Islet precursor cell (in vitro differentiated cells): ENCODE measurements at places on chromosomes 4 and X.
A peak's percentile ranks its signal among the peaks of the same experiment; 100 is the strongest.

GRCh38 chrX:20857746-20858145 is 516.5 kb upstream of the CNKSR2 start:
- DNase-seq = peak; percentile 91

- no peak for DNase-seq
Measured at GRCh38 chr4:135277068-135277979, 1075.7 kb upstream of the PABPC4L start.

DNA sequence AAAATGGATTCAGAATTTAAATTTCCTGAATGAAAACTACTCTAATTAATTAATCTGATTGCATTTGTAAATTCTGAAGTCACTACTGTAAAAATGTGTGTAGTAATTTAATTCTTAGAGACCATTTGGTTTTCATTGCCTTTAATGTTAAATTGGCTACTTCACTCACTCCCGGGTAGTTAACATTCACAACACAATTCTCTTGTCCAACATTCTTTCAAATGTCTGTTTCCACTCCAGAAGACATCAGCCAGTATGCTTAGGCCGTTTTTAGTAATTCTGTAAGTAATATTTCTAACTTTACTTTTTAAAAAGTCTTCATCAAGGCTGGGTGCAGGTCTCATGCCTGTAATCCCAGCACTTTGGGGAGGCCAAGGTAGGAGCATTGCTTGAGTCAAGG is 21.3 kb upstream of the USP46 start:
- no peak for DNase-seq

DNA sequence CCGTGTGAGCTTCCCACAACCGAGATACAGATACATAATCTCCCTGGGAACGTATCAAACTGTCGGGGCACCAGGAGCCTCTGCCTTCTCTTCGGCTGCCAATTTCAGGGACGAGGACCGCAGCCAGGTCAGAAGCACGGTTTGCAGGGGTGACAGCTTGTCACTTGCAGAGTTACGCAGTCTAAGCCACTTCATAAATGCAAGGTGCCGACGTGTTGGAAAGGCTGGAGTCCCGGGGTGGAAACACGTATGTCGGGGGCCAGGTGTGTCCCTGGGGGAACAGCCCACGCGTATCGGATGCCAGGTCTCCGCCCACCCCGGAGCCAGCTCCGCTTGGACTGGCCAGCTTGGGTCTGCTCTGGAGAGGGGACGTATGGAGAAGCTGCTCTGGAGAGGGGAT is 76.3 kb upstream of the SHOX start:
- DNase-seq = no peak

DNA sequence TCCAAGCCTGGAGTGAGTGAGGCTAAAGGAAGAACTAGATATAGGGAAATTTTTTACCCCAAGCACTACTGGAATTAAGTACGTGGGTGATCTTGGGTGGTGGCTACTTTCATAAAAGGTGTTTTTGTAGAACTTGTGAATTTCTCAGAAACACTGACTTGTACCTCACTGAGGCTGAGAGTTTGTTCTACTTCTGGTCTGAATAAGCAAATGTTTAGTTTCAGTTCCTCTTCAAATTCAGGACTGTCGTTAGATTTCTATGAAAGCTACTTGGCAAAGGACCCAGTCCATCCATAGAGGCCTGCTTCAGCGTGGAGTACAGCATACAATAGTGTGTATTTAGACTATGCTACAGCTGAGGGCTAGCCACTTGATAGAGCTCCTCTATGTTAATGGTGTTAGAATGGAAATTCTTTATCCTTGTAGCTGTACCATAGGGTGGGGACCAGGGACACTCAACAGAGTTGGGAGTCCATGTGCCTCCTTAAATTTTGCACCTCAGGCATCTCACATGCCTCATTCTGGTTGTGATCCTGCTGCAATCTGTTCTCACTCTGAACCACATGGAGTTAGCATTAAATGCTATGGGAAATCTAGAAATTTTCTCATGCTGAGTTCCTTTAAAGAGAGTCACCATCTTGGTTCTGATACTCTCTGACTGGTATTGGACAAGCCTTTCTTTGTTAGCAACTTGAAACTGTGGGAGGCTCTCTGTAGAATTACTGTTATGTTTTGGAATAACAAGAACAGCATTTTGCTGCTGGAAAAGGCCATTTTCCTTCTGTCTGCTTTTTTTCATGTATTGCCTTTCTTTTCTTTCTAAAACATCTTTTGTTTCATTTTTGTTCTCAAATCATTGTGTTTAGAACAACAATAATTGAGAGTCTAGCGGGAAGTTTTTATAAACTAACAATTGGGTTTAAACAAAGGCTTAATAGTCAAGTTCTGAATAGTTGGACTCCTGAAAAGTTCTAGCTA is 86.8 kb downstream of the PDGFRA start:
- DNase-seq = no peak

- no peak for DNase-seq
Measured at GRCh38 chrX:11081511-11081910, 29.6 kb upstream of the HCCS start.

DNA sequence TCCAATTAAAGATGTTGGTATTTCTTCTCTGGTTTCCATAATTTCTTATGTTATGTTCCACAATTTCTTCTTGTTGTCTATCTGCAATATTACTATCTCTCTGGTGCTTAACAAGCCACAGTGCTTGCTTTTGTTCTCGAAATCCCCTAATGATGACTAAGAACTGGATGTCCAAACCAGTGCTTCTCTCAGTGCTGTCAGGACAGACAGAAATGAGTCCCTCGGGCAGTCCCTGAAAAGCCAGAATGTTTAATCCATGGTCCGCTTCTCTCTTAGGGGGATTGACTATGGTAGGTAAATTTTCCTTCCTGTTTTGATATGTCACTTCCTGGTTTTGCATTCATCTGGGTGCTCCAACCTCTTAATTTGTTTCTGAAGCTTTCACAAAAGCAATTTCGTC is 321.6 kb upstream of the PCDH10 start:
- no peak for DNase-seq

- DNase-seq = no peak
Measured at GRCh38 chr4:88719381-88719780, 21.8 kb upstream of the NAP1L5 start.

GRCh38 chr4:122959981-122960610 is 37.7 kb upstream of the NUDT6 start:
- no peak for DNase-seq

- peak; percentile 78 for DNase-seq
Measured at GRCh38 chr4:21327976-21328700, 620.4 kb downstream of the KCNIP4 start.

DNA sequence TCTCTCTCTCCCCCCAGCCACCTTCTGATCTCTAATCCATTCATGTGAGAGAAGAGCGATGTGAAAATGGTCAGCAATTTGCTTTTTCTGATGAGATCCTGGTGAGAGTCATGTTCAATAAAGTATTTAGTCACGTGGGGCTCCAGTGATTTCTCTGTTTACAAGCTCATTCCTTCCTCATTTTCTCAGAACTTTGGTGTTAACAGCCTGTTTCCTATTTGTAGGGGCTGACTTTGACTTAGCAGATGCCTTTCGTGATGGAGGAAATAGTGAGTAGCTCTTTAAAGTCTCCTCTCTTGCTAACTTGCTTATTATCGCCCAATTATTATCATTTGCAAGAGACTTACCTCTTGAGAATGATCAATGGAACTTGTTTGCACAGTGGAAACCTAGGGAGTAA is 72.6 kb upstream of the CD99 start:
- no peak for DNase-seq

DNA sequence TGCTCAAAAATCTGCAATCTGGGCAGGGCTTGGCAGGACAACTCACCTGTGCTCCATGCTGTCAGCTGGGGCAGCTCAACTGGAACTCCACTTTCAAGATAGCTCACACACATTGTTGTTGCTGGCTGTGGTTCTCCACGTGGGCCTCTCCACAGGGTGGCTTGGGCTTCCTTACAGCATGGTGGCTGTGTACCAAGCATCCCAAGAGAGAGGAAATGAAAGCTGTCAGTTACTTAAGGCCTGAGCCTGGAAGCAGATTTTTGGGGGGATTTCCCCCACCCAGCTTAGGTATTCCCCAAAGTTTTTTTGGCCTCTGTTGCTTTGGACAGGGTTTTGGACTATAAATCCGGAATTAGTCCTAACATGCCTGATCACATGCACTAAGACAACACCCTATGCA is 81.0 kb downstream of the BCOR start:
- DNase-seq = no peak

- DNase-seq = no peak
Measured at GRCh38 chr4:174474457-174475075, 47.7 kb downstream of the HPGD start.

GRCh38 chrX:38236901-38237615 is 16.4 kb upstream of the SRPX start:
- no peak for DNase-seq

DNA sequence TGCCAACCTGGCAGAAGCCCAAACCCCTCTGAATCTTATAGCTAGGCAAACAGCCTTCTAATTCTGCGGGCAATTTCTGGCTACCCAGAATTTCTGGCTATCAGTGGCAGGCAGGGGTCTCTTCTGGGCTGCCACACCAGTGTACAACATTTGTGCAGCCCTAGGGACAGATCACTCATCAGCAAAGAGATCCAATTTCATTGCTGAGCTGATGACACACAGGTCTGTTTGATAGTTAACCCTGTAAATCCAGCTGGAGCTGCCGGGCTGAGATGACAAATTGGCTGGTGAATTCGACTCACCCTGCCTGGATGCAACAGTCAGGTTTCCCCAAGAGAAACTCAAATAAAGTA is 2.4 kb downstream of the MID1 start:
- DNase-seq = peak; percentile 58

GRCh38 chr4:26220696-26221095 is 100.1 kb upstream of the RBPJ start:
- DNase-seq = no peak

- DNase-seq = no peak
Measured at GRCh38 chr4:19254486-19254885, 997.2 kb upstream of the SLIT2 start.

DNA sequence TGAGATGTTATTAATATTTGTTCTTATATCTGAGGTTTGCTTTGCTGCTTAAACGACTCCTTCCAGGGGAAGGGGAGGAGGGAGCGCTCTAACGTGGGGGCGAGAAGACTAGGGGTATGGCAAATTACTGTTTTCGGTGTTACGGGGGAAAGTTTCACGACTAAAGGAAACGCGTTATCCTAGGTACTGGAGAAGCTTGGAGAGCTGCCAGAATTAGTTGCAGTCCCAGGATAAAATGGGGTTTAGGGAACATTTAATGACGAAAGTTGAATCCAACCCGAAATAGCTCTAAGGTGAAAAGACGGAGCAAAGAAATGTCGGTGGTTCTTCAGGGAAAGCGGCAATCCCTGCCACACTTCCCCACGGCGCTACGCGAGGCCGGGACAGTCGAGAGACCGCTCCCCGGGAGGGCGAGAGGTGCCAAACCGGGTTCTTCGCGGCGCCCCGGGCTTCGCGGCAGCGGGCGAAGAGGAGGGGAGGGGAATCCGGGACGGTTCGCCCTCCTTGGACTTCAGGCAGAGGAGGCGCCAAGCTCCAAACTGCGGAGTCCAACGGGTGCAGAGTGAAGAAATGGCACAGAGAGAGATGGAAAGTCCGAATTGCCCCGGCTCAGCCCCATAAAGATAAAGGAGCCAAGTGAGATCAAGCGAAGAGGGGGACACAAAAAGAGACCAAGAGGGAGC is 724 bp downstream of the THOC2 start:
- DNase-seq = no peak

GRCh38 chr4:56723659-56724230 is 42.6 kb upstream of the HOPX start:
- no peak for DNase-seq

GRCh38 chr4:177728361-177729152 is 286.3 kb upstream of the AGA start:
- peak; percentile 85 for DNase-seq

DNA sequence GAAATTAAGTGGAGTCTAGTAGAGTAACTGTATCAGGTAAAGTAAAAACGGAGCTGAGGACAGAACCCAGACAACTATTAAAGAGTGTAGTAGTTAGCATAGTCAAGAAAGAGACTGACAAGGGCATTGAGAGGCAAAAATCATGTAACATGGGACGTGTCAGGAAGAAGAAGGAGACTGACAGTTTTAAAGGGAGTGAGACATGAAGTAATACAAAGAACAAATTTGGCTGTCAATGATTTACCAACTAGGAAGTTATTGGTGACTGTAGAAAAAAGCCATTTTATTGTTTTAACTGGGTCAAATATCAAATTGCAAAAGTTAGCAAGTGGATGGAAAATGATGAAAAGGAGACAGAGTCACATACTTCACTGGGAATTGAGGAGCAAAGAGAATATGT is 422.3 kb downstream of the MAPK10 start:
- no peak for DNase-seq

DNA sequence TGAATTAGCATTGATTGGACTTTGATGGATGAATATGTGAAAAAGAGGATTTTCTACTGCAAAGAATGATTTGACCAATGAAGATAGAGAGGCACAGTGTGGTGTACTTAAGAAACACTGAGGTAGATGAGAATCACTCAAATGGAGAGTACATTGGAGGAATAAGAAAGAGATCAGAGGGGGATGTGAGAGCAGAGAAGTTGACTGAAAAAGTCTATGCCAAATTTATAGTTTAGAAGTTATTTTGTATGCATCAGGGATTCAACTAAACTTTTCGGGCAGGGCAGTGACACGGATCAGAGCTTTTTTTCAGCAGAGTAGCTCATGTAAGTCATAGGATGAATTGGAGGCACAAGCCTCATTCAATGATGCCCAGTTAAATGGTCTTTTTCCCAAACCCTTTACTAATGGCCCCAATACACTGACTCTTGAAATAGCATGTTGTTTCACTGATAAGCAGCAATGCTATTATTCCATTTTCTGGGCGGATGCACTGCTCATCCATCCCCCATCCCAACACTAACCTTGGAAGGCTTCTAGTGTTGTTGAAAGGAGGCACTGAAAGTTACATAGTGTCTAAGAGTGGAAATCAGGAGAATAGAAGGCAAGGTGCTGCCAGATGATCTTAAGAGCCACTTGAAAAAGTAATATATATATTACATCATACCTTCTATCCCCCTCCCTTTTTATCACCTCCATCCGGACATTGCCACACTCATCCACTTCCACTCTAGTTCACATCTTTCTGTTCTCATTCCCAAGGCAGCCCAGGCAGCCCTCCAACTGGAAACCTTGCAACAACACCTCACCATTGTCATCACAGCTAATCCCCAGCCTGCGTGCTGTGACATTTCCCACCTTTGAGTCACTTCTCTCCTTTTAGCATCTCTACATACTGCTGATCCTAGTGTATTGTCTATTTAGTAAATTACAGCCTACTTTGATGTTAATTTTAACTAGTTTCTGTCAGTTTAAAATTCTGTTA is 46.1 kb downstream of the ARHGAP24 start:
- DNase-seq = no peak

DNA sequence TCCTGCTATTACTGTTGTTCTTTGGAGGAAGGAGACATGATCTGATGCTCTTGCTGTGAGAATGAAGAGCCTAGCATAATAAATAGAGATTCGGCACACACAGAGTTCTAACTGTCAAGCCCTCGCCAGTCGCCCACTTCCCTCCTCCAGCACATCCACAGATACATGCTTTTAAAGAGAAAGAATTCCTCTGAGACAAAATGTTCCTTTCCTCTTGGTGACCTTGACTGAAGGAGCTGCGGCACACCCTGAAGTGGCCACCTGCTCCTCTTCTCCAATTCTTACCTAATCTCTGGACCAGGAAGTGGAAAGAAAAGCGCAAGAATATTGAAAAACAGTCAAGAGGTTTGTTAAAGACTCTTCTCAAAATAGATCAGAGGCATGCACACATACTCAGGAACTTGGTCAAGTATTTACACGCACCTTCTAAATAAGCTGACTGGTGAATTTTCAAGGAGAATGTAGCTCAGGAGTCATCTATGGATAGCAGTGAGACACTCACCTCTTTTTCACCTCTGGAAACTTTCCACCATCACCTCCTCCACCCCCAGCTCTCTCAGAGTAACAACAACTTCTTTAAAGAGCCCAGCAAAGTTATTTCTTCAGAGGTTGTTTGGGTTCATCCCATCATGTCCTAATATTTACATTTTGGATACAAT is 95.4 kb downstream of the PARM1 start:
- DNase-seq = no peak
